Stimulated activated CD4-positive, alpha-beta T cell treated with anti-CD3 and anti-CD28 coated beads, TNF-alpha, amount 100 ng/mL, for 48 hours (primary cell): ENCODE measurements at places on chromosomes 16 and 17.

DNA sequence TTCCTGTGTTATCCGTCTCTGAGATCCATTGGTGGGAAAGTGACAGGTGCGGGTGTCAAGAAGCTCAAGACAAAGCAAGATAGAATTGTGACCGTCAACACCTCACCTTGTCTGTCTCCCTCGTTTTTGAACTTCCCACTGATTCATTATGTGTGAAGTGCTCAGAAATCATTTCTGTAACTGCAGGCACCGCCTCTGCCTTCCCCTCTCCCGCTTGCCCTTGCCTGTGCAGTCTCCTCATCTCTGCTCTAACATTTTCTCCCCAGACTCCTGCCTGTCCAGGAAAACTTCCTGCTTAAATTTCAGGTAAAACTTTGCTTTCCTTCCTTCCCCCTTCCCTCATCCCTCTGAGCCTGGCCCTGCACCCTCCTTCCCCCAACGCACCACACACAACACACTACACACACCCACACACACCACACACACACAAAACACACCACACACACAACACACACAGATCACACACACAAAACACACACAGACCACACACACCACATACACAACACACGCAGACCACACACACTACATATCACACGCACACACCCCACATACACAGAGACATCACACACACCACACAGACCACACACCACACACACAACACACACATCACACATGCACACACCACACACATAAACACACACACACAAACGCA, 25.7 kb downstream of the CALB2 start:
- no peak for DNase-seq

- DNase-seq: no peak
These were observed 2290.1 kb downstream of the TP53TG3F start for GRCh38 chr16:35749253-35750141.

GRCh38 chr17:2395258-2396181, 5.3 kb downstream of the MNT start:
- no peak for DNase-seq

DNA sequence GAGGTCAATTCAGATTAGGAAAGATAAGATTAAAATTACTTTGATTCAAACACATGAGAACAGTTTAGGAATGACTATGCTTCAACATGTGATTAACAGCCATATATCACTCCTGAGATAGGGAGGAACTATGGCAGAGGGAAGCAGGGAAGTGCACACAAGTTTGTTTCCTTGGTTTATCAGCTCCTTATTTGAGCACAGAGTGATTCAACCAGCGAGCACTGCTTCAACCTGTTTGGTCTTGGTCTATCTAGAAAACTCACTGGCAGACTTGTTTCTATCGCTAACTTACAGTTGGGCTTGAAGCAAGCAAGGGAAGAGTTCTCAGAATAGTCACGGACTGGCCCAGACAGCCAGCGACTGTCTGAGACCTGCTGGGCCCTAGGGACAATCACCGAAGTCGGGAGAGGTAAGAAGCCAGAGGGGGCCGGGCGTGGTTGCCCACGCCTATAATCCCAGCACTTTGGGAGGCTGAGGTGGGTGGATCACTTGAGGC, 23.5 kb downstream of the TUBG1 start:
- no peak for DNase-seq

- no peak for DNase-seq
These were observed 9.7 kb downstream of the NHERF2 start for GRCh38 chr16:2036200-2036966.

- peak; percentile 29 for DNase-seq
These were observed 135.4 kb downstream of the KCNJ12 start for GRCh38 chr17:21511363-21512195.

DNA sequence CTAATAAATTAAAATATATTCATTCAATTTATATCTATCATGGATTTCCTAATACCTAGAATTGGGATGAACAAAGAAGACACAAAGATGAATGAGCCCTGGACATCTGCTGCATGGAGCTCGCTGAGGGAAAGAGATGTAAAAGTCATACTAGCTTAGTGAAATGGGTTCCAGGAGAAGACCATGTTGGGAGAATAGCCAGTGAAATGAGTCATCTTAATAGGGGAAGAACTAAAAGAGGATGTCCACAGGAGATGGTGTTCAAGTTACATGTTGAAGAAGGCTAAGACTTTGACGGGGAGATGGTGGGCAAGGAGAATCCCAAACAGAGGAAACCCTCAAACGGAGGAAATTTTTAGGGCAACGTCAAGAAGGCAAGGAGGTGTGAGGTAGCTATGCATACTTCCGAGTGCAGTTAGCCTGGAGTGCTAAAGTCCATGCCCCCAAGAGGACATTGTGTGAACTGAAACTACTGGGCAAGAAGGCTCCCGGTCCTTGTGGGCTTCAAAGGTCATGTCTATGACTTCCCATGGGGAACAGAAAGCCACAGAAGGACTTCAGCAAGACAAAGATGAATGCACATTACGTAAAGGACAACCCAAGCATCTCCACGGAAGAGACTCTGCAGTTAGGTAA, 220.5 kb upstream of the CDH11 start:
- DNase-seq: no peak

DNA sequence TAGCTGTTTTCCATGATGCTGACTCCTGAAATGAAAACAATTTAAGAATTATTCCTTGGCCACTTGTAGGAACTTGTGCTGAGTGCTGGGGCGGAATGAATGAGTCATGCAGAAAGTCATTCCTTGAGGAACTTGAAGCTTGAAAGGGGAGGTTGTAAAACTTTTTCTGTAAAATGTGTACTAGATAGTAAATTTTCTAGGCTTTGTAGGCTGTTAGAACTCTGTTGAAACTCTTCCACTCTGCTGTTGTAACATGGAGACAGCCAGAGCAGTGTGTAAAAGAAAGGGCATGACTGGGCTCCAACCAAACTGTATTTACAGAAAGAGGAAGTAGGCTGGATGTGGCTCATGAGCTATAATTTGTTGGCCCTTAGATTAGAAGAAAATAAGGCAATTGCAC, 46.1 kb downstream of the ABCA8 start:
- DNase-seq: no peak

- DNase-seq: no peak
These were observed 6.4 kb upstream of the OGFOD3 start for GRCh38 chr17:82424863-82425159.

DNA sequence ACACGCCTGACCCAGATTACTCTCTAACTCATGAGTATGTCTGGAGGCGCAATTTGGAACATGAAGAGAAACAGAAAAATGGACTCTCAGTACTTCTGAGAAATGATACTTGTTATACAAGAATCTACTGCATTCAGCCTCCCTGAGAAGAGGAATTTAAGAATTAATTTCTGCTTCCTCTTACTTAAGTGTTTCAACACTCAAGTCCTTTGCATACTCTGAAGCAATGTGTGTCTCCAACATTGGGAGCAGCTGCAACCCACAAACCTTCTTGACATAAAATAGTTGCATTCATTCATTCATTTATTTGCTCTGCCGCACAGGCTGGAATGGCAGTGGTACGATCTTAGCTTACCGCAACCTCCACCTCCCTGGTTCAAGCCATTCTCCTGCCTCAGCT, 199.8 kb downstream of the NPIPA7 start:
- DNase-seq: no peak

DNA sequence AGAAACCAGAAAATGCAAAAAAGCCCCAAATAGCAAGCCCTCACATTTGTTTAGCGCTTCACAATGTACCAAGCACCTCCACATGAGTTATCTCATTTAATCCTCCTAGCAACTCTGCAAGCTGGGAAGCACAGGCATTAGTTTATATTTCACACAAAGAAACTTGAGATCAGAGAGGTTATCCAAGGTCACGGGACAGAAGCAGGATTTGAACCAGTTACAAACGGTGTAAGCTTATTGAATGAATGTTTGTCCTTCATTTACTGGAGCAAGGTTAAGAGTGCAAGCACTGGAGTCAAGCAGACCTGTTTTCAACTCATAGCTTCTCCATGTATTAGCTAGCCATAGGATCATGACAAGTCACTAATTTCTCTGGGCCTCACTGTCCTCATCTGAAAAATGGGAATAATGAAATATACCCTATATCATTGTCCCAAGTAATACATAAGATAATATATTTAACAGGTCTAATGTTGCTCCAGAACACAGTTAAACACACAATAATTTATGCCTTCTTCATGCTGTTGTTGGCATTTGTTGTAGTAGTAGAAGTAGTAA, 6.1 kb upstream of the HLF start:
- no peak for DNase-seq

DNA sequence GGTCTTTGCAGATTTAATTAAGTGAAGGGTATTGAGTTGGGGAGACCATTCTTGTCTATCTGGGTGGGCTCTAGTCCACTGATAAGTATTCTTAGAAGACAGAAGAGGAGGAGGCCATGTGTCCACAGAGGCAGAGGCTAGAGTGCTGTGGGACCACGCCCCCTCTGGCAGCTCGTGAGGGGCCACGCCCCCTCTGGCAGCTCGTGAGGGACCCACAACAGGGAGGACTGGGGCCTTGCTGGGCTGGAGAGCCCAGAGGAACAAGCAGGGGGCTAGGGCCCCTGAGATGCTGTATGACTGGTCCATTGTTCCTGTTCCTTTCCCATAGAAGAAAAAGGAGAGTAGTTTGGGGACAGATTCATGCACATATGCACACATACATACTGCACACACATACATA, 106.8 kb downstream of the METRNL start:
- DNase-seq: no peak

DNA sequence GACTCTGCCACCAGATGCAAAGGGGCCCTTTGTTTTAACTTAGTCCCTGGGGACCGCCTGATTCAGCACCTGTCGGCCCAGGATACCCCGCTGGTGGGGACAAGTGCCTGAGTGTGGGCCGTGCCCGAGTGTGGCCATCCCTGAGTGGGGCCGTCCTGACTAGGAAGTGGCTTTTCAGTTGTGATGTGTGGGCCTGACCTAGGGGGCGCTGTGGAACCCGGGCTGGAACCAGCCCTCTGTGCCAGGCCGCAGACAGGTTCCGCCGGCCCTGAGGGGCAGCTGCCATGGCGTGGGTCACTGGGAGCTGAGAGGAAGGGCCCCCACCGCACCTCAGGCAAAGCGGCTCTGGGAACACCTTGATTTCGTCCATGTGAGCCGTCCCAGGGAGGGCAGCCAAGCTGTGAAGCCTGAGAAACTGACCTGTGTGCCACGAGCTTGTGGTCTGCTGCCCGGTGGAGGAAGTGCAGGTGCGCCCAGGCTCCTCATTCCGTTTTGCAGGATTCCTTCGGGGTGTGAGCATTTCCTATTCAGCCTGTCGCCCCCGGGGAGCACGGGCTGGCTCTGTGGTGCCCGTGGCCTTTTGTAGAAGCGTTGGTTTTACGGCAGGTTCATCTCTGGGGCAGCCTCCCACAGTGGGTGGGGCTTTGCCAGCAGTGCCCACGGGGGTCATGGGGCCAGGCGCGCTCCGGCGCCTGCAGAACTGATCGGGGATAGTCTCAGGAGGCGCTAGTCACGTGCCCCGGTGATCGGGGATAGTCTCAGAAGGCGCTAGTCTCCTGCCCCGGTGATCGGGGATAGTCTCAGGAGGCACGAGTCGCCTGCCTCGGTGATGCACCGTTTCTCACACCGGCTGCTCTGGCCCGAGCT, 5.3 kb downstream of the RPL13 start:
- no peak for DNase-seq

GRCh38 chr17:12979826-12980500, 37.9 kb downstream of the ELAC2 start:
- no peak for DNase-seq

DNA sequence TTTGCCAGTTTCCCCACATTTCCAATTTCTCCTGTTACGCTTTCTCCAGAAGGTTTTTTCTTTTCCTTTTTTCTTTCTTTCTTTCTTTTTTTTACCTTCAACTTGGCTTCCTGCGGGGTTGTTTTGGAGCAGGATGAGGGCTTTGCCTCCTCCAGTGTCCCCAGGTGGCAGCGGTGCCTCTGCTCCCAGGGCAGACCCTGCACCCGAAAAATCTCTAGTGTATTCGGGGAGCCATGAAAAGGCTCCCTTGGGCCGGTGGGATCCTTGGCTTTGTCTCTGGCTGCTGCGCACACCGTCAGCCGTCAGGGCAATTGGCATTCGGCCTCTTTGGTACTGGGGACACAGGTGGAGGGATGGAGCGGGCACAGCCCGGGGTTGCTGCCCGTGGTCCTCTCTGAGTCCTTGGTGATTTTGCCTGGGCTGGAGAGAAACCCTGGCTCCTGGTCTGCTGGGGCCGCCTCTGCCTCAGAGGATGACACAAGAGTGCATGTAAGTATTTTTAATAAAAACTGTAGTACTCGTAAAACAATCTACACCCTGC, 846 bp downstream of the ITGB3 start:
- no peak for DNase-seq

GRCh38 chr16:67264277-67264676, 15.1 kb upstream of the PLEKHG4 start:
- DNase-seq: no peak

- DNase-seq: peak; percentile 68
These were observed 7.5 kb downstream of the LDHD start for GRCh38 chr16:75108792-75109731.

GRCh38 chr17:48459070-48459844, 29.2 kb upstream of the SKAP1 start:
- no peak for DNase-seq

- DNase-seq: no peak
These were observed 188.2 kb downstream of the CCT6B start for GRCh38 chr17:34773036-34773435.

DNA sequence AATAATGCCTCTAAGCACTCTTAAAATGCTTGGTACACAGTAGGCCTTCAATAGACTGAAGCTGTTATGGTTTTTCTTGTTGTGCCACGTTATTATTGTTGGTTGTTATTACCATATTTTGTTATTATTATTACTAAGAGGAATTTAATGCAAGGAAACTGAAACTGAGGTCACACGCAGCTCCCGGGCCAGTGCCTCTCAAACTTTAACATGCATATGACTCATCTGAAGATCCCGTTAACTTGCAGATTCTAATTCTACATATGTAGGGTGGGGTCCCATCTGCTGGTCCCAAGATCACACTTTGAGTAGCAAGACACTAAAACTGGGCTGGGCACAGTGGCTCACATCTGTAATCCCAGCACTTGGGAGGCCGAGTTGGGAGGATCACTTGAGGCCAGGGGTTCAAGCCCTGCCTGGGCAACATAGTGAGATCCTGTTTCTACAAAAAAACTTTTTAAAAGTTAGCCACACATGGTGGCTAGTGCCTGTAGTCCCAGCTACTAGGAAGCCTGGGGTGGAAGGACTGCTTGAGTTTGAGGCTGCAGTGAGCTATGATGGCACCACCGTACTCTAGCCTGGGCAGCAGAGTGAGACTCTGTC, 888 bp downstream of the ACSM5 start:
- DNase-seq: no peak

- no peak for DNase-seq
These were observed 4.0 kb downstream of the MAFG start for GRCh38 chr17:81923302-81924260.

DNA sequence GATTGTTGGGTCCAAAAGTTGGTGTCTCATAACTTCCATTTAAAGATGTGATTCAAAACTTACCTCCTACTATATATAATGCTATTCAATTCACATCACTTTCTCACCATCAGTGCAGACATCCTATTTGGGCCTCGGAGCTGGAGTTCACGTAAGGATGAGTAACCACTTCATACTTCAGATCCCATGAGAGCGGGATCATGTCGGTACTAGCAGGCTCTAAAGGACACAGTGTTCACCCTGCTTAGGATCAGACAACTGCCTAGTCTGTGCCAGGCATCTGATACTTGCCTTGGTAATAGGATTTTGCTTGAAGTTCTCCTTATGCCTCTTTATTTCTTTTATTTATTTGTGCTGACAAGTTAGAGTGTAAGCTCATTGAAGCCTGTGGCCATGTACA, 39.5 kb downstream of the RBFOX1 start:
- no peak for DNase-seq

- DNase-seq: no peak
These were observed 14.5 kb downstream of the CD300LB start for GRCh38 chr17:74516561-74517328.
